ENCODE measurements at places on chromosomes 4 and X.

- no peak for DNase-seq
Observed at GRCh38 chr4:149296503-149296902, 519.1 kb downstream of the IQCM start.

GRCh38 chrX:143994206-143994605 is 110.3 kb downstream of the UBE2NL start:
- DNase-seq: no peak

GRCh38 chr4:152970102-152970820 is 34.1 kb downstream of the FHDC1 start:
- peak; percentile 53 for DNase-seq

- DNase-seq: no peak
Observed at GRCh38 chr4:36322921-36323354, 41.5 kb downstream of the DTHD1 start.

- DNase-seq: no peak
Observed at GRCh38 chrX:48475296-48475695, 703 bp upstream of the FTSJ1 start.

GRCh38 chr4:115249808-115250207 is 136.4 kb upstream of the NDST4 start:
- DNase-seq: no peak
